ENCODE measurements at places on chromosomes 7 and 10.

DNA sequence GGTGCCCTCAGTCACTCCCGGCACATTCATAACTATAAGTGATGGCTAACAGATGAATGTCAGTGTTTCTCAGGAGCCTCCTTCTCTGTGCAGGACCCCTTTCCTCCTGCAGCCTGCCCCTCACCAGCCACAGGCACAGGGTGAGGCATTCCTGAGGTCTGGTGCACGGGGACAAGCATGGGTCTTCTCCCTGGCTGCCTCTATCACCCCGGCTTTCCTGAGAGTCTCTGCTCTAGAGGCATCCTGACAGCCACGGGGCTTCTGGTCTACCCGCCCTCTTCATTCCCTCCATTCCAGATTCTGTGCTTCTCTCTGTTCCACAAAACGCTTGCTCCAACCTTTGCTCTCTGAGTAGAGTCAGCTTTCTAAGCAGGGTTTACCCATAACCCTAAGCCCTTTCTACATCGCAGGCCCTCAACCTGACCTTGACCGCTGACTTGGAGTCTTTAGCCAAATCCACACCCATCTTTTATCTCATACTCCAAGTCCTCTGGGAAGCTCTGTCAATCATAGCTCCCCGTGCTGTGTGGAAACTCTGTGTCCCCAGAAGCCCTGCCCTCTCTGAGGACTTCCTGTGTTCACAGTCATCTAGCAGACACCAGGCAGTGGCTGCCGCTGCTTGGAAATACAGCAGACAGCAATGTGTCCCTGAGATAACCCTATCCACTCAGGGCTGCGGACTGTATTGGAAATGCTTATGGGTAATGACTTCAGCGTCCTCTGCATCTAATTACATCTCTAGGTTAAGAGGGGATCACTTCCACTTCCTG is 159.0 kb downstream of the SFMBT2 start:
- DNase-seq: no peak

DNA sequence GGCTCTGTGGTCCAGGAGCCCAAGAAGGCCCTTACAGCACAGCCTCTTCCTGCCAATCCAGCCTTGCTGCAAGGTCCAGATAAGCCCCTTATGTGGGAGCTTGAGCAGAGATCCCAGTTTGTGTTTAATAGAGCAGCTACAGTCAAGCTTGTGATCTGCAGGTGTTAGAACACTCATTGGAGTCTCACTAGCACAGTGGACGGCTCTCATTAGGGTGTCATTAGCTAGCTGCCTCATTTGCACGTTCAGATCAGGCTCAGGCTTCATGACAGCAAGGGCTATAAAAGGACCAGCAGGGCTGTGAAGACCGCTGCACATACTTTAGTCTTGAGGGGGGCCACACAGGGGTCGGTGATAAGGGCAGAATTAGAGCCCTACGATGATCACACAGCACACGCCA is 443.2 kb downstream of the RPS24 start:
- no peak for DNase-seq

- no peak for DNase-seq
Observed at GRCh38 chr10:7159928-7160327, 250.9 kb downstream of the SFMBT2 start.

DNA sequence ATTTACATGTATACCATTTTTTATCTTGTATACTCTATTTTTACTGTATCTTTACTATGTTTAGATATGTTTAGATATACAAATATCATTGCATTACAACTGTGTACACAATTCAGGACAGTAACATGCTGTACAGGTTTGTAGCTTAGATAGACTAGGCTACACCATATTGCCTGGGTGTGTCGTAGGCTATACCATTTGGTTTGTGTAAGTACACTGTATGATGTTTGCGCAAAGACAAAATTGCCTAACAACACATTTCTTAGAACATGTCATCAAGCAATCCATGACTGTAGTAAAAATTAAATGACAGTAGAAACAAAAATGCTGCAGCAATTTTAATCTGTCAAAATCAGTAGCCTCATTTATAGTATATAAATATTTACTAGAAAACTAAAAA is 812.2 kb downstream of the GRM8 start:
- DNase-seq: no peak

- no peak for DNase-seq
Observed at GRCh38 chr10:71270301-71271220, 48.5 kb upstream of the SLC29A3 start.

DNA sequence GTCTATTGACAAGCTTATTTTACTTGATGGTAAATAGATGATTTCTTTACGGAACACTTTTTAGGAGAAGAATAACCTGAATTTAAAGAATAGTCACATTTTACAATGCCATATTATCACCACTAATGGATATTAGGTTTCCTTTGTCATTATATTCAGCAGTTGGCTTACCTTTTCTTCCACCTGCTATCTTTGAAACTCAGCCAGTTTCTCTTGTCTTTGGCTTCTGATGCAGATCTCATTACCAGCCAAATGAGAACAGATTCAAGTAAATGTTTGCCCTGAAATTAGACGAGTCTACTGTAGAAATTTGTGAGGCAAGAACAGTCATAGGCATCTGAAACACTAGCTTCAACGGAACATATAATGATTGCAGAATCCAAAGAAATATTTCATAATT is 85.5 kb upstream of the OIT3 start:
- DNase-seq: no peak

DNA sequence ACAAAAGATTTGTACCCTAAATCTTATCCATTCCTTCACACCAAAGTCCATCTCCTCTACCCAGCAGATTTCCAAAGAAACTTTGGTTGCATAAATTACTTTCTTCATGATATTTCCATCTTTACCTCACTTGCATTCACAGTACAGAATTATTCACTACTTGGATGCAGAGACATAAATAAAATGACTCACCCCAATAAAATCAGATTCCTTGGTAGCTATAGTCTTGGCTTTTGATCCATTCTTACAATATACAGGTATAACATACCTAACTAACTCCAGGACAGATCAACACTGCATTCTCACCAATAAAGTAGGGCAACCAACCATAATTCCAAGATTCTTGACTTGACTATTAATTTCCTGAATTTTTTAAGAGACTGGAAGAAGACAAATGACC is 815.1 kb downstream of the MAGI2 start:
- DNase-seq: no peak

DNA sequence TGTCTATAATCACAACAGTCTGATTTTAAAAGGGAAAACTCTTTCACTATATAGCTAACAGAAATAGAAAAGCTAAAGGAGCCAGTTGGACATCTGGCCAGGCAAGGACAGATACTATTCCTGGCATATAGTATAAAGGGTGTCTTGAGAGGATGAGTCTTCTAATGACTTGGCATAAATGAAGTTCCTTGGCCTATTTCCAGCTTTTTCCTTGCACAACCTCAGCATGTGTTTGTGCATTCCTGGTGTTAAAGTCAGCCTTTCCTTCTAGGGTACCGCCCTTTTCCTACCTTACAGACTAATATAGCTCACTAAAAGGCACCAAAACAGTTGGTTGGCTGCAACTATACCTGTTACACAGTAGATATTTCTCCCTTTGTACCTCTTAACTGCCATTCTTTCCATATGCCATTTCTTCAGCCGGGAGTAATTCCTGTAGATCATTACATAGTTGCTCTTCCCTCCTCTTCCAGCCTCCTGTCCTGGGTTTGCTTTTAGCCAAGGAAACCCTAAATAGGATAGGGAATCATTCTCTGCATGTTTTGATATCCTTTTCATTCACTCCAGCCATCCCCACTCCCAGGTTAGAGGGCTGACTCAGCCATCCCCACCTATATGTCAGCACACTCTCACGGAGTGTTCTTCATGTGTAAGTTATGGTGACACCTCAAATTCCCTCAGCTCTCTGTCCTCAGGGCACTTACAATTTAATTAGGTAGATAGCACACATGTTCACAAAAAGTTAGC is 102.1 kb upstream of the MDFIC start:
- no peak for DNase-seq

DNA sequence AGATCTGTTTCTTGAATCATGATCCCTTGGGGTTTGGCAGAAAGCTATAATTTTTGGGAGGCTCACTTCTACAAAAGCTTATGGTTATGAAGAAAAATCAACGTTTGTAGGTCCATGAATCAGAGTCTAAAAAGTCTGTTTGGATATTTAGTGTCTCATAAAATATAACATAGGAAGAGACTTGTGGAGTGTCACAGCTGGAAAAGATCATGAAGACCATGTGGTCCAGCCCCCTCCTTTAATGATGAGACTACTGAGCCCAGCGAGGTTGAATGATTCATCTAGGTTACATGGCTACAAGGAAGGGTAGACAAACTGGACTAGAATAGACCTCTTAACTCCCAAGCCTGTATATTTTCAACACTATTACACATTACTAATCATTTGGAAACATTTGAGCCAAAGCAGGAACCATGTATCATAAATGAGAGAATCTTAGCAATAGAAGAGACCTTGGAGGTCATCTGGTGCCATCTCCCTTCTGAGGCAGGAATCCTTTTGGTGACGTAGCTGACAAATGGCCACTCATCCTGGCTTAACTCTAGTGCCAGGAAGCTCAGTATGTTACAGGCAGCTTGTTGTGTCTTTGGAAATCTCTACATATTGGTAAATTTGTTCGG is 152.5 kb downstream of the CREB5 start:
- no peak for DNase-seq

Data from SIG-M5 (cell line).